ENCODE measurements at places on chromosomes 16 and 17.

- no peak for DNase-seq
These were observed 134.5 kb downstream of the MRTFB start for GRCh38 chr16:14205666-14206065.

- DNase-seq, result no peak
These were observed 740 bp upstream of the CMIP start for GRCh38 chr16:81443688-81444447.

- DNase-seq, result no peak
These were observed 7.3 kb downstream of the CYB5D1 start for GRCh38 chr17:7864995-7865650.

DNA sequence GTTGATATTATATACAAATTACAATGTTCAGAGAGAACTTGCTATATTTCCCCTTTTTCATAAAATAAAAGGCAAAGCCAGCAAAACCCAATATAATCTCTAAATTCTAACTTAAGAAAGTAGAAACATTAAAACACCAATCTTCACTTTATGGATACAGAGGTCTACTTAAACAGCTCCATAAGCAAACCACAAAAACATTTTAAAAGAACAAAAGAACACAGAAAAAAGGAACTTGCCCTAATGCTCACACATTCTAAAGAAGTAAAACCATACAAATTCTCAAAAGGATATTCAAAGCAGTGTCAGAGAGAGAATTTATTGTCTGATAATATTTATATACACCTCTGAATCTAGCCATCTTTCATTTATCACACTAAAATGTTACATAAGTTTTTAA is 606 bp downstream of the ABCA10 start:
- no peak for DNase-seq

- no peak for DNase-seq
These were observed 11.0 kb upstream of the SLC25A19 start for GRCh38 chr17:75300280-75300679.

GRCh38 chr16:20291208-20292206 is 35.8 kb downstream of the GP2 start:
- DNase-seq, result no peak

DNA sequence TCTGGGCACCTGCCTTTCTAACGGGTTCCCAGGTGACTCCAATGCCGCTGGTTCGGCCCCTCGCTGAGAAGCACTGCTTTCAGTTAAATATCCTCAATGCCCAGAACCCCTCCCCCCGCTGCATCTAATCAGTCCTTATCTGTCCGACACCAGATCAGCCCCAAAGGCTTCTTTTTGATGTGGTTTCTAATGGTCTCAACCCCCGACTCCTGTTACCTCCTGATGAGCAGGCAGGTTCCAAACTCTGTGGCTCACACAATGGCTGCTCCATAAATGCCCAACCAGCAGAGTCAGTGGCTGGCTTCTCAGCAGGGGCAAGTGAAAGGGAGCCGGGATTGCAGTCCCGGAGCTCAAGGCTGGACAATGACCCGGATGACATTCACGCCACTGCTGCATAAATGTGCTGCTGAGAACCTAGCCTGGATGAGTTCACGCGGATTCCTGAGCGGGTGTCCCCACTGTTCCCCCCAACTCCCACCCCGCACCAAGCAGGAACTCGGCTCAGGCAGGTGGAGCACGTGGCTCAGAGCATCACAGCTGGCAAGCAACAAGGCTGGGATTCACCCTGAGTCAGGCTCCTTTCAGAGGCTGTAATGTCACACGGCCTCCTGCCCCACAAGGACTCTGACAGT is 1.0 kb upstream of the SLC38A8 start:
- no peak for DNase-seq

DNA sequence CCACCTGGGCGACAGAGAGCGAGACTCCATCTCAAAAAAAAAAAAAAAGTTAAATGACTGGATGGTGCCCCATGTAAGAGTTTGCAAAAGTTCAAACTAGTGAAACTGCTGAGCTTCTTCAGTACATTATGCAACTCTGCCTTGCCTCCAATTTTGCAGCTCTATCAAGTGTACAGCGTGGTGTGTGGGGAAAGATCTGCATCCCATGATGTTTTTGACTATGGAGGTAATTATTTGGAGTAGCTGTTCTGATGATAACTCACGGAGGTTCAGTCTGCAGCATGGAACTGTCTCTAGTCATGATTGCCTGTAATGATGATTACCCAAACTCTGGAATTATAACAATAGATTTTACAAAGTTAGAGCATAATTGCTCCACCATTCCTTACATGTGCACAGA is 149.6 kb downstream of the PITPNC1 start:
- DNase-seq, result no peak

- no peak for DNase-seq
These were observed 30.3 kb upstream of the ADORA2B start for GRCh38 chr17:15914400-15915170.

DNA sequence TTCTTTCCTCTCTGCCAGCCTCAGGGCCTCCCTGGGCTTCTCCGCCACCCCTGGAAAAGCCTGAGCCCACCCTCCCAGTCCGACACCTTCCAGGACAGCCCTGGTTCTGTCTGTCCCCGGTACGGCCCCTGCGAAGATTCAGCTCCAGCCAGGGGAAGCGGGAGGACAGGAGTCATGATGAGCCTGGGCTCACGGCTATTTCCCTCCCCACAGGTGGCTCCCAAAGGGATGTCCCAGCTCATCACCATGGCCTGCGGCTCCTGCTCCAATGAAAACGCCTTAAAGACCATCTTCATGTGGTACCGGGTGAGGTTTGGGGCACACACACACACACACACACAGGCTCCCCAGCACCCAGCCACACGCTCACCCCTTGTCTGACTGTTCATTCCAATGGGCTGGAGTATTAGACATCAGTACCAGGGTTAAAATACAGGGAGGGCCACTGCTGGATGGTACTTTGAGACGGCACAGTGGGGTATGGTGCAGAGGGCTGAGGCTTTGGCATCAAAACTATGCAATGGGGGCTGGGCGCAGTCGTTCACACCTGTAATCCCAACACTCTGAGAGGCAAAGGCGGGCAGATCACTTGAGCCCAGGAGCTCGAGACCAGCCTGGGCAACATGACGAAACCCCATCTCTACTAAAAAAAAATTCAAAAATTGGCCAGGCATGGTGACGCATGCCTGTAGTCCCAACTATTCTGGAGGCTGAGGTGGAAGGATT is 32.8 kb downstream of the TMEM186 start:
- DNase-seq, result no peak

Data from T-helper 17 cell (primary cell).